WTC11 (cell line): ENCODE measurements at places on chromosomes 12 and 14.

- DNase-seq = no peak
These were observed 224.0 kb downstream of the KTN1 start for GRCh38 chr14:55803873-55804553.

- DNase-seq = no peak
These were observed 1.5 kb downstream of the ZNF605 start for GRCh38 chr12:132954471-132955048.

DNA sequence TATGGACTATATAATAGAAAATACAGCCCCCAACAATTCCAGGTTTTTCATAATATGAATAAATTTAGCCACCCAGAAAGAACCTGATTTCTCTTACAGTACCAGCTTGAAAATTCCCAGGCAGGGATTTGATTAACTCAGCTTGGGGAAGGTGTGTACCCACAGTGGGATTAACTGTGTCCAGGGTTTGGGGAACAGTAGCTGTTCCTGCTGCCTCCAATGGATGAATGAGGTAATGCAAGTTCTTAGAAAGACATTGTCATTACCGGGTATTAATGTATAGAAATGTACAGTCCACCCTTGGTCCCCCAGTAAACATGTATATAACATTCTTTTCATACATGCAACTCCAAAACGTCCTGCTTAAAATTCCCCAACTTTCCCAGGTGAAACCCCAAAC is 115.6 kb downstream of the LRIG3 start:
- DNase-seq = no peak

GRCh38 chr14:64581363-64581762 is 31.6 kb downstream of the PPP1R36 start:
- no peak for DNase-seq

DNA sequence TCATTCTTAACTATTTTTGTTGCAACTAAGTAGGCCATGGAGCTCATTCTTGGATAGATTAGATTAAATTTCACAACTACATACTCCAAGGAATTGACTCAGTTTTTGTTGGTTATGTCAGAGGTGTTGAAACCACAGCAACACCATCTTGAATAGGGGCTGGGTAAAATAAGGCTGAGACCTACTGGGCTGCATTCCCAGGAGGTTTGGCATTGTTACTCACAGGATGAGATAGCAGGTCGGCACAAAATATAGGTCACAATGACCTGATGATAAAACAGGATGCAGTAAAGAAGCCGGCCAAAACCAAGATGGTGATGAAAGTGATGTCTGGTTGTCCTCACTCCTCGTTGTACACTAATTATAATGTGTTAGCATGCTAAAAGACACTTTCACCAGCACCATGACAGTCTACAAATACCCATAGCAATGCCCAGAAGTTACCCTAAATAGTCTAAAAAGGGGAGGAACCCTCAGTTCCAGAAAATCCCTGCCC is 20.9 kb downstream of the DMAC2L start:
- DNase-seq = no peak

GRCh38 chr12:124855275-124855957 is 8.2 kb downstream of the SCARB1 start:
- DNase-seq = no peak

DNA sequence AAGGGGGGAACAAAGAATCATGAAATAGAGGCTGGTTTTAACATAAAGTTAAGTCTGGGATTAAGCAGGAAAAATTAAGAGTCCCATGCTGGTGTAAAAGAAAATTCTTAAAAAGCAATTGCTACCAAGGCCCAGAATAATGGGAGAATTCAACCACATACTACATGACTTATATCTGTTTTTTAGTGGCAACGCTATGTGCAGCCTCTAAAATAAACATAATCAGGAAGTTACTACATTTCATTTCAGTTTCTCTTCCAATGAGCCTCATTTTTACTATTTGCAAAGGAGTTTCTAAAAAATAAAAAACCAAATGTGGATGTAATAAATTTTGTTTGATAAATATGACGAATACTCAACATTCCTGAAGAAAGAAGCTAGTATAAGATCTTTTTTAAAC is 58.1 kb downstream of the CPNE8 start:
- DNase-seq = no peak

GRCh38 chr12:2324387-2324786 is 271.6 kb downstream of the CACNA1C start:
- DNase-seq = no peak

GRCh38 chr12:80293347-80293746 is 150.7 kb upstream of the PTPRQ start:
- no peak for DNase-seq

GRCh38 chr14:79871136-79871535 is 340.2 kb downstream of the DIO2 start:
- no peak for DNase-seq

DNA sequence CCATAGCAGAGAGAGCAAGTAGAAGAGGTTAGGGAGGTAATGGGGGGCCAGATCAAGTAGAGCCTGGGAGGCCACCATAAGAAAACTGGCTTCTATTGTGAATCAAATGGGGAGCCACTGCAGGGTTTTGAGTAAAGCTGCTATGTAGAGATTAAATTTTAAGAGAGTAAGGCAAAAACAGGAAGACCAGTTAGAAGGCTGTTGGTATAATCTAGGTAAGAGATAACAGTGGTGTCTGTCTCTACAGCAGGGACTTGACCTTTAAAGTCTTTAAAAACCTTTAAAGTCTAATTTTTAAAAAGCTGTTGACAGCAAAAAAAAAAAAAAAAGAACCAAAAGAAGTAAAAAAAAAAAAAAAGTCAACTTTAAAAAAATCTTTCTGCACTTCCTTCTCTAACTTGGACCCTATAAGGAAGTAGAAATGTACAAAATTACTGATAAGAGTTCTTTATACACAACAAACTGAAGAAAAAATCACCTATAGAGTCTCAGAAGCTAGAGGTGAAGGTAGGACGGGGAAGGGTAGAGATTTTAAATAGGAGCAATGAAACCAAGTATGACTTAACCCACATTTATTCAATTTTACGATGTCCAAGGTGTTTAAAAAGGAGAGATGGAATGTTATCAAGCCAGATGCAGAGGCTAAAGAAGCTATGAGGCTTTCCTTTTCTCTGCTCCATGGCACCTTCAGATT is 26.1 kb downstream of the SGPP1 start:
- no peak for DNase-seq

GRCh38 chr14:71415404-71415690 is 508.1 kb downstream of the PCNX1 start:
- DNase-seq = no peak

DNA sequence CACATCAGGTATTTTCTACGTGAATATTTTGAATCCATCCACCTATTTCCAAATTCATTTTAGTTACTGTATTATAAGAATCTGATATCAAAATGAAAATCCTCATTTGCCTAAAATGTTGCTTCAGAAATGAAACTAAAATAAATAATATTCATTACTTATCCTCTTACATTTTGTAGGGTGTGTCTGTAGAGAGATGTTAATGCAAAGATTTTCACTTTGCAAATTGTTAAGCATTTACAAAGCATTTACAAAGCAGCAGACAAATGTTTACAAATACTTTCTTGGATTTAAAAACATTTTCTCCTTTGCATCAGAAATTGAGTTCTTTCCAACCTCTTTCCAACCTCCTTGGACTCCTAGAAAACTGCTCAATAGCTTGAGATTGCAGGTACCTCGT is 360.0 kb upstream of the DCN start:
- no peak for DNase-seq
